ENCODE measurements at places on chromosomes 4 and X.

- no peak for DNase-seq
Measured at GRCh38 chrX:45154033-45154360, 46.7 kb downstream of the DIPK2B start.

DNA sequence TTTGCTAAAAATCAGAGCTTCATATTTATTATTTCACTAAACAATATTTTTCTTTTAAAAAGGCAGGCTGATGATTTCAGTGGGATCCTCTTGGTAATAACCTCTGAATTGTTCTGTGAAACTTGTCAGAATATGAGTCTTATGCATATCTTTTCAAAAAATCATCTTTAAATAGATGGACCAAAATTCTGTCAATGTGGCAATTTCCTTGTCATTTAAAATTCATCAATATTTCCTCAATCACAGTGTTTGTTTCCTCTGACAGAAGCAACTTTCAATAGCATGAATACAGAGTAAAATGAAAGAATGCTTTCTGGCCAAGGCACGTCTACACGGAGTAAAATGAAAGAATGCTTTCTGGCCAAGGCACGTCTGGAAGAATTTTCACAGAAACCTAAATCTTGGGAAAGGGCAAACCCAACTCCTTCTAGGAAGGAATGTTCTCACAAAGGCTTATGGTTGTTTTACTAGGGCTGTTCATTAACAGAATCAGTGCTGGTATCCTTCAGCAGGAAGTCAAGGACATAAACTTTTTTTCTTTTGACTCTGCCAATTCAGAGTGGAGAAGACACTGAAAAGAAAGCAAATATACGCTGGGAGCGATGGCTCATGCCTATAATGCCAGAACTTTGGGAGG, 99.0 kb upstream of the GPR34 start:
- peak; percentile 67 for DNase-seq

- no peak for DNase-seq
Measured at GRCh38 chr4:63663870-63664269, 745.4 kb downstream of the TECRL start.

DNA sequence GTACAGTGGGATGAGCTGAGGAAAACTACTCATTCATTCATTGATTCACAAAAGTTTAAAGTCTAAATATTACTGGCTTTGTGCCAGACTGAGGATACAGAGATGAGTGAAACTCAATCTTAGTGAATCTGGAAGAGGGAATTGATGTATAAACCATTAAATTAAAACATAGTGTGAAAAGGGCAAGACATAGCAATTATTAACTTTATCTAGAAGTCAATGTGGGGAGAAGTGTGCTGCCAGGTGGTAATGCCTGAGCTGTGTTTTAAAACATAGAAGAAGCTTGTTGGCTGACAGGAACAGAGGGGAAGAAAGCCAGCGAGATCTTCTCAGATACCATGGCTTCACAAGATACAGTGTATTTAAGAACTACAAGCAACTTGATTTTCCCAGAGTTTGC, 153.4 kb downstream of the BMPR1B start:
- no peak for DNase-seq

GRCh38 chrX:48714573-48714972, 18.0 kb downstream of the SUV39H1 start:
- DNase-seq, result no peak

DNA sequence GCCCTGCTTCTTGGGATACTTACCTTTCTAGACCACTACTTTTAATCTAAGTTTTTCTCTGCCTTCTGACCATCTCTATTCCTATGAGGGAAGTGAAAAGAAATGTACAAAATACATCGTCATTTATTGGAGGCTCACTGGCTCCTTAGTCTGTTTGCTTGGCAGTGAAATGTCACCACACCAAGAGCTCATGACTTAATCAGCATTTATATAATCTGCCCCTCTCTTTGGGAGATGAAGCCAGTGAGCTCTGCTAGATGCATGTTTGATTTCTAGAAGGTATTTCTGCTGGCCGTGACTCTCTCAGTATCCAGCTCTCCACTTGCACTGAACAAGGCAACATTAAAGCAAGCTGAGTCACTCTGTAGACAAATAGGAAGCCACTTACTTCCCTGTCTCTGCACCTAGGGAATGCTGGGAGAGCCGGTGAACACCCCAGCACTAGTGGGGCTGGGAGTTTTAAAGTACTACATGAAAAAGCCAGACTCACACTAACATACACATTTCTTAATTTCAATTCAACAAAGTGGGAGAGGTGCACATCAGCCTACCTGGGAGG, 79.1 kb downstream of the MID1IP1 start:
- no peak for DNase-seq

GRCh38 chr4:138535316-138535715, 293.2 kb upstream of the SLC7A11 start:
- DNase-seq, result no peak

- no peak for DNase-seq
Measured at GRCh38 chrX:118396113-118396512, 50.2 kb downstream of the WDR44 start.

DNA sequence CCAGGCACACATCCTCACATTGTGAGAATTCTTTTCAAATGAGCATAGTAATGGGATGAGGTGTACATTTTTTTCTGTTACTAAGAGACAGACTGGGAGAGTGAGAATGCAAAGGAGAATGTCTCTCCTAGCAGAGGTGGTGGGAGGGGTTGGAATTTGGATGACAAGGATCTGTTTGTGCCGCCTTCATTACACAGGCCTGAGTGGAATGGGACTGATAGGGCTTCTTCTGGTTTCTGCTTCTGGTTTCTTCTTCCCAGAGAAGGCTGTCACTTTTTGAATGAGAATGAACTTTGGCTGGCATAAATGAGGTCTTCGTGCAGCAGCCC, 55.4 kb downstream of the C4orf51 start:
- DNase-seq, result peak; percentile 96

- DNase-seq, result no peak
Measured at GRCh38 chr4:30865691-30866090, 145.5 kb downstream of the PCDH7 start.

- peak; percentile 76 for DNase-seq
Measured at GRCh38 chr4:2755821-2756690, at the start of gene TNIP2. TSS of gene TNIP2 (minus strand) at chr4:2756336. CDS start at chr4:2756289, 47 bp downstream.

GRCh38 chr4:155207534-155208257, 740 bp upstream of the NPY2R start:
- no peak for DNase-seq

DNA sequence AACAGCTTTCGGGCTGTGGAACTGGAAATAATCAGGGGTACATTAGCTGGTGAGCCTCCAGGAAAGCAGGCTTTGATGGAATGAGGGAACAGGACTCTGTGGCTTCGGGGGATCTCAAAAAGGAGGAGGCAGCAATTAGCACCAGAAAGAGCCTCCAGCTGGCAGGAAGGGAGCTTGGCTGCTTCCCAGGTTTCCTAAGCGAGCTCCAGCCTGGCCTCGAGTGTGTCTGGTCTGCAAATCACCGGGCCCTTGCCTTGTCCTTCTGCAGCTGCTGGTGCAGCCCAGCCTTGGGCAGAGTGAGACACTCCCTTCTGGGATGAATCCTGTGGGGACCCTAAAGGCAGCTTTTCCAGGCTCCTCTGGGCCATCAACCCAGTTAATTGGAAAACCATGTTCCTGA, 10.7 kb upstream of the PDHA1 start:
- peak; percentile 33 for DNase-seq

DNA sequence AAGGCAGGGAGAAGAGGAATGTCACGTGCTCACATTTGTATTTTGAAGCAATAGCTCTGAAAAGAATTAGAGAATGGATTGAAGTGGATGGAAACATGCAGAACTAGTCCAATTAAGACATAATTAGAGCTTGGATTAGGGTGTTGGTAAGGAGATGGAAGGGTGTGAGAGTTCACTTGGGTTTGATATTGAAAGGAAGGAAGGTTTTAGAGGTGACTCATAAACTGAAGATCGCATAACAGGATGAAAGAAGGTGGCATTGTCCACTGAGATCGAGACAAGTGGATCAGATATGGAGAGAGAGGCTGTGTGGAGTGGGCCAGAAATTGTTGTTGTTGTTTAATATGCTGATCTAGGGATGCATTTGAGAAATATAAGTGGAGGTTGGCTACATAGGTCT, 244.0 kb upstream of the SMIM31 start:
- no peak for DNase-seq

- no peak for DNase-seq
Measured at GRCh38 chrX:95974096-95974470, 710.6 kb upstream of the DIAPH2 start.

DNA sequence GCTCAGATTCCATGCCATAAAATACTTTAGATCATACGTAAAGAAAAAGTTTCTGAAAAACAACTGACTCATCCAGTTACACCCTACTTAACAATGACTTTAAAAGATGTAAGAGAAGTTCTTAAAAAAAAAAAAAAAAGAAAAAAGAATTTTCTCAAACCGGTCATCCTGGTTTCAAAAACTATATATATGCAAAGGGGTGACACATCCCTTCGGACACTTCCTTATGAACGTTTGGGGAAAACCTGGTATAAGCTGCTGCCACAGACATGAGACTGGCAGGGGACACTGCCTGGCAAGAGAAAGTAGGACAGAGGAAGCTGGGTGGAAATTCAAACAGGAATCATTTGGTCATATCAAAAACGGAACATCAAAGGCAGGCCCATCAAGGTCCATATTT, 81.2 kb upstream of the PRSS48 start:
- peak; percentile 68 for DNase-seq

DNA sequence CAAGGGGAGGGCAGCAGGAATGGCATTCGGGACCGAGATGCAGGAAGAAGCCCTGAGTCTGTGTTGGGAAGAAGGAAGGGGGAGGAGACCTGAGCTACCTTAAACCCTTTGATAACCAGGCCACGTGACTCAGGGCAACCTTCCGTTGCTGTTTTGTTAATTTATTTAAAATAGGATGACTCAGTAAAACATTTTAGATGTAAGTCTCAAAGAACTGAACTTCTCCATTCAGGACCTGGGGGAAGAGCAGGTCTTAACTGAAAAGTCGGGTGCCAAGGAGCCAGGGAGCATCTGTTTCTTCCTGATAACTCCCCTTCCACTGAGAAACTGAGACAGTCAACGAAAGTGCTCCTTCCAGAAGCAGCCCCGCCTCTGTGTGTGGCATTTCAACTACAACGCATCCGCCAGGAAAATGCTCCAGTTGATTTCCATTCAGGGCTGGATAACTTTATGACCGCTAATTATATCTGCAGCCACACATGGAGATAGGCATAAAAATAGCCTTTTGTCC, 88.0 kb downstream of the IRF2 start:
- no peak for DNase-seq

GRCh38 chrX:51917604-51918003, 24.2 kb downstream of the MAGED1 start:
- DNase-seq, result no peak

- DNase-seq, result peak; percentile 25
Measured at GRCh38 chr4:172601195-172601594, 567.4 kb upstream of the GALNT7 start.

DNA sequence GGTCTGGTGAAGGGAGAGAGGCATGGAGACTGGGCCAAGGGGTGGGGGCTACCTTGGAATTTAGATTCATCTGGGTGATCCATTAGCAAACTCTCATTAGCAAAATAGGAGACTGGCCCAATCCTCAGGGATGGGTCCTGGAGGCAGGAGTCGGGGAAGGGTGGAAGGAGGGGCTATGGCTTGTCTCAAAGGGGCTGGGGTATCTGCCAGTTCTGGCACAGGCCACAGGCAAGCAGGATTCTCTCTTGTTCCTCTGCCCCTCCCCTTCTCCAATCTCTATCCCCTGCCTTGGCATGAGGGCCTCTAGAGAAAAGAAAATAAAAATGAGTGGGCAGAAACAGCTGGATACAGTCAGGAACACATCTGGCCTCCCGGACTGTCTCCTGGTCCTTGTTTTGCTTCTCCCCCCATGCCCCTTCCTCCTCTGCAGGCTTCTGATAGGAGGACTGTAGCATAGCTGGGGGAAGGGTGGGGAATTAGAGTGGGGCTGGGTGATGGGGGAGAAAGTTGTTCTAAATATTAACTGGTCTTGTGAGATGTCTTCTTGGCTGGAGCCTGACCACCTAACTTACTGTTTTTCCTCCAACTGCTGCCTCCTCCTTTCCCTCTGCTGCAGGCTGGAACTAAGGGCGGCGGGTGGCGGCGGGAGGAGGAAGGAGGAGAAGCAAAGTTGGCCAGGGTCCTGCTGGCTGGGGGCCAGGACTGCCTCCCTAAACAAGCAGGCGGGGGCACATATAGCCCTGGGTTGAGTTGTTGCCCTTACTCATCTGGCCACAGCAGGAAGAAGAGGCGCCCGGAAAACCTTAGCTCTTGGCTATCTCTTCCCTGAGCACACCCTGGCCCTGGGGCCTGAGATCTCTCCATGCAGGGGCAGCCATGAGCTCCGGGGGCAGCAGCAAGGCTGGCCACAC, 53.3 kb upstream of the LAS1L start:
- peak; percentile 58 for DNase-seq

DNA sequence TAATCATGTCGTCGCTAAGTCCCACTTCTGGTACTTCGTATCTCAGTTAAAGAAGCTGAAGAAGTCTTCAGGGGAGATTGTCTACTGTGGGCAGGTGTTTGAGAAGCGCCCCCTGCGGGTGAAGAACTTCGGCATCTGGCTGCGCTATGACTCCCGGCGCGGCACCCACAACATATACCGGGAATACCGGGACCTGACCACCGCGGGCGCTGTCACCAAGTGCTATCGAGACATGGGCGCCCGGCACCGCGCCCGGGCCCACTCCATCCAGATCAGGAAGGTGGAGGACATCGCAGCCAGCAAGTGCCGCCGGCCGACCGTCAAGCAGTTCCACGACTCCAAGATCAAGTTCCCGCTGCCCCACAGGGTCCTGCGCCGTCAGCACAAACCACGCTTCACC, 11.3 kb downstream of the PNCK start:
- DNase-seq, result peak; percentile 39

- peak; percentile 66 for DNase-seq
Measured at GRCh38 chrX:70998411-70999027, 67.6 kb upstream of the SLC7A3 start.

DNA sequence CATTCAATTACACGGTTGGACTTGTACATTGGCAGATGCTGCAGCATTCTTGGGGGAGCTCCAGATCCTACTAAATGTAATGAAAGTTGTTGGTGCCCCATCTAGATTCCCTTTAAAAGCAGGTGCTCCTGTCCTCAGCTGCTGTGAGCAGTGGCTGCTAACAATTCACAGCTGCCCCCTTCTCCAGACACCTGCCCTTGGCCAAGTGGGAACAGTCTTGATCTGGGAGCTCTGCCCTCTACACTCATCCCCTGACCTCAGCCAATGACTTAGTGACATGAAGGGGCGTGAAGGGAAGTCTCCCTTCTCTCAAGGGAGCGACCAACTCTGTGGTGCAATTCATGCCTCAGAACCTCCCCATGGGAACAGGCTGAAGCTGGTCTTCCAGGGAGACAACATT, 125.7 kb downstream of the EIF4E start:
- no peak for DNase-seq

DNA sequence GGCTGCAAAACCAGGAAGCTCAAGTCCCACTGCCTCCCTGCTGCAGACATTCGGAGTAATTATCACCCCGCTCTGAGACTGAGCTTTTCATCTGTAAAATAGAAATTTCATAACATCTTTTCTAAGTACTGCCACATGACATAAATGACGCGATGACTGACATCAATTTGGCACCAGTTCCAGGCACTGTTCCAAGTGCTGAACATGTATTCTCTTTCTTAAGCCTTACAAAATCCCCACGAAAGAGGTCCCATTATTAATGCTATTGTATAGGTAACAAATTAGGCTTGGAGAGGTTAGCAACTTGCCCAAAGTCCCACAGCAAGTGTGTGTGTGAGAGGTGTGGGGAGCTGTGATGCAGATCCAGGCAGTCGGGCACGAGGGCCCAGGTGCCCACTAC, 56.4 kb downstream of the SLC2A9 start:
- DNase-seq, result no peak

GRCh38 chrX:139429913-139430312, 100.6 kb upstream of the F9 start:
- DNase-seq, result no peak

- DNase-seq, result no peak
Measured at GRCh38 chr4:104489731-104490095, 5.0 kb downstream of the CXXC4 start.

- no peak for DNase-seq
Measured at GRCh38 chr4:61760820-61761219, 560.7 kb downstream of the ADGRL3 start.

Measured in choroid plexus epithelial cell (primary cell).